ENCODE measurements at places on chromosomes 13 and 19.

- DNase-seq = no peak
Measured at GRCh38 chr19:21335721-21336120, 6.5 kb upstream of the ZNF708 start.

GRCh38 chr13:35789335-35790165 lies 313.1 kb upstream of the MAB21L1 start:
- peak; percentile 65 for DNase-seq

DNA sequence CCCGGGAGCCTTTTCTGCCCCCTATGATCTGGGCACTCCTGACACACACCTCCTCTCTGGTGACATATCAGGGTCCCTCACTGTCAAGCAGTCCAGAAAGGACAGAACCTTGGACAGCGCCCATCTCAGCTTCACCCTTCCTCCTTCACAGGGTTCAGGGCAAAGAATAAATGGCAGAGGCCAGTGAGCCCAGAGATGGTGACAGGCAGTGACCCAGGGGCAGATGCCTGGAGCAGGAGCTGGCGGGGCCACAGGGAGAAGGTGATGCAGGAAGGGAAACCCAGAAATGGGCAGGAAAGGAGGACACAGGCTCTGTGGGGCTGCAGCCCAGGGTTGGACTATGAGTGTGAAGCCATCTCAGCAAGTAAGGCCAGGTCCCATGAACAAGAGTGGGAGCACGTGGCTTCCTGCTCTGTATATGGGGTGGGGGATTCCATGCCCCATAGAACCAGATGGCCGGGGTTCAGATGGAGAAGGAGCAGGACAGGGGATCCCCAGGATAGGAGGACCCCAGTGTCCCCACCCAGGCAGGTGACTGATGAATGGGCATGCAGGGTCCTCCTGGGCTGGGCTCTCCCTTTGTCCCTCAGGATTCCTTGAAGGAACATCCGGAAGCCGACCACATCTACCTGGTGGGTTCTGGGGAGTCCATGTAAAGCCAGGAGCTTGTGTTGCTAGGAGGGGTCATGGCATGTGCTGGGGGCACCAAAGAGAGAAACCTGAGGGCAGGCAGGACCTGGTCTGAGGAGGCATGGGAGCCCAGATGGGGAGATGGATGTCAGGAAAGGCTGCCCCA lies 8.5 kb upstream of the CEACAM7 start:
- no peak for DNase-seq

DNA sequence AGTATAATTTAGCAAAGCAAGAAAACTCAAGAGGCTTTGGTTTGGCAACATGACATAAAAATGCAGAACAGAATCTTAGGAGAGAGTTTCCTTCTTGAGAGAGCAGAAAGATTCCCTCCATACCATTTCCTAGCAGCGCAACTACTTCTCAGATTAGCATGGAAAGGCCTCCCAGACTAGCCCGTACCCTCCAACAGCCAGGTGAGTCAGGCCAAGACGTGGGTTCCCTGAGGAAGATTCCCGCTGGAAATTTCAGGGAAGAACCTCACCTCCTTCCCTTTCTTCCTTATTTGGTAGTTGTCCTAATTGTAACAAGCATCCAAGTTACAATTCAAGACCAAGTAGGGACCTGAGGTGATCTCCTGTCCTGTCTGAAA lies 12.3 kb downstream of the COL4A2 start:
- DNase-seq = no peak

- no peak for DNase-seq
Measured at GRCh38 chr13:86567119-86567518, 767.9 kb upstream of the SLITRK6 start.

GRCh38 chr13:95300625-95301182 lies 547 bp downstream of the ABCC4 start:
- DNase-seq = peak; percentile 60

- DNase-seq = no peak
Measured at GRCh38 chr13:96948127-96948526, 46.1 kb downstream of the OXGR1 start.

GRCh38 chr13:110018009-110018408 lies 231.6 kb upstream of the IRS2 start:
- DNase-seq = no peak

DNA sequence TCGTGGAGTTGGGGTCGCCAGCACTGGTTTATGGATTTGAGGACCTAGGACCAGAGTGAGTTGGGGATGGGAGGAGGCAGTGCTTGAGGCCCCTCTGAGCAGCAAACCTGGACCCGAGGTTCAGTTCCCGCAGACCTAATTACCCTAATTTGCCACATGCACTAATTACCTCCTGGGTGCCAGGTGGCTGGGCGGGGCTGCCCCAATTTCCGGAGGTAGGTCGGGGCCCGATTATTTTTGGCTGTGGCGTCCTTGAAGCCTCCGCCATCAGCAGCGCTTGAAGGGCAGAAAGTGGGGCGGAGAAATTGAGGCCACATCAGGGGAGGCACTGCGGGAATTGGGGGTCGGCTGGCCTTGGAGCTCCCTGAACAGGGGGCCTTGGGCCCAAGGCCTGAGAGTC lies 5.9 kb upstream of the HOMER3 start:
- no peak for DNase-seq

DNA sequence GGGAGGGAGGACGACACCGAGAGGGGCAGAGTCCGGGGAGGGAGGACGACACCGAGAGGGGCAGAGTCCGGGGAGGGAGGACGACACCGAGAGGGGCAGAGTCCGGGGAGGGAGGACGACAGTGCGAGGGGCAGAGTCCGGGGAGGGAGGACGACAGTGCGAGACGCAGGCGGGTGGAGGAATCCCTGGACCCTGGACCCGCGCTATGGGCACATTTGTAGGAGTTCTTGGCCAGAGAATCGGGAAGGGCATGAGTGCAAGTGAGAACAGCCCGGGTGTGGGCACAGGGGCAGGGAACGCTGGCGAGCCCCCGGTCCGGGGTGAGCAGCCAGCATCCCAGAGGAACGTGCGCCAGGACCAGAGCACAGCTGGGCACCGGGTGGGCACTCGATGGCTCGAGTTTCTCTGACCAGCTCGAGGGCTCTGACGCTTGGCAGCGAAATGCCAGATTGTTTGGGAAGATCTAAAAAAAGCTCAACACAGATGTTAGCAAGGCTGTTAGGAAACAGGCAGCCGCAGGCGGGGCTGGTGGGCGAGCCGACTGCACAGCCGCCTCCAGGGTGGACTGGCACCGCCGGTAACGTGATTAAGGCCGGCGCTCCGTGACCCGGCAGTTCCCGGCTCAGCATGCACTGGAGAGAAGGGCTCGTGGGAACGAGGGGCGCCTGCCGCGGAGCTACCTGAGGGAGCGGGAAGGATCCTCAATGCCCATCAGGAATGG lies 17.9 kb upstream of the C2CD4C start:
- no peak for DNase-seq

GRCh38 chr13:37173214-37173613 lies 67.8 kb upstream of the CSNK1A1L start:
- DNase-seq = peak; percentile 91

DNA sequence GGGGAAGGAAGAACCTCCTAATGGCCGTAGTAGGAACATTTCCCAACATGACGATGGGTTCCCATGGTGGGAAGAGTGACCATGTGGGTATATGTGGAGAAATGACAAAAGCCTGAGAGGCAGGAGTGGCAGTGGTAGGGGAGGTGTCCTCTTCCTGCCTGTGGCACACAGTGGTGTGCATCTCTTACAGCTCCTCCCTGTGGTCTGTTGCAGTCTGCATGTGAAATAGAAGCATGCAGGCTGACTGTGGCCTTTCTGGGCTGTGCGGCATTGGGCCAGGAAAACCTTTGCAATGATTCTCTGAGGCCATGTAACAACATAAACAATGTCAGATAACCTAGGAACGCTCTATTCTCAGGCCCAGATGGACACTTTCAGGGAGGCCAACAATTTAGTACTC lies 84.0 kb downstream of the LACC1 start:
- DNase-seq = no peak

DNA sequence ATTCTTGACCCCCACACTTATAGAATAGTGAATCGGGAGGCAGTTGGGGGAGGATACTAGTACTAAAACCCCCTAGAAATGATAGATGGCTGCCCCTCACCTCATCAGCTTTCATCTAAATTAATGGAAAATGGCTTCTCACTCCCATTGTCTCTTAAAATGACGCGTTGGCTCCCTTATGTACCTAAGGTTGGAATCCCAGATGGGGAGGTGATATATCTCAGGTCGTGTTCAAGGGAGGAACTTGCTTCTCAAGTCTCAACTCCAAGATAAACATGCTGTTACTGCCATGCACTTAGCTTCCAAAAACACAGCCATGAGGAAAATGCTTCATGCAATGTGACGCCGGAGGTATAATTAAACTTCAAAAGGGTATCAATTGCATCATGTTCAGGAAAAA lies 18.8 kb upstream of the UBE2L5 start:
- DNase-seq = no peak

DNA sequence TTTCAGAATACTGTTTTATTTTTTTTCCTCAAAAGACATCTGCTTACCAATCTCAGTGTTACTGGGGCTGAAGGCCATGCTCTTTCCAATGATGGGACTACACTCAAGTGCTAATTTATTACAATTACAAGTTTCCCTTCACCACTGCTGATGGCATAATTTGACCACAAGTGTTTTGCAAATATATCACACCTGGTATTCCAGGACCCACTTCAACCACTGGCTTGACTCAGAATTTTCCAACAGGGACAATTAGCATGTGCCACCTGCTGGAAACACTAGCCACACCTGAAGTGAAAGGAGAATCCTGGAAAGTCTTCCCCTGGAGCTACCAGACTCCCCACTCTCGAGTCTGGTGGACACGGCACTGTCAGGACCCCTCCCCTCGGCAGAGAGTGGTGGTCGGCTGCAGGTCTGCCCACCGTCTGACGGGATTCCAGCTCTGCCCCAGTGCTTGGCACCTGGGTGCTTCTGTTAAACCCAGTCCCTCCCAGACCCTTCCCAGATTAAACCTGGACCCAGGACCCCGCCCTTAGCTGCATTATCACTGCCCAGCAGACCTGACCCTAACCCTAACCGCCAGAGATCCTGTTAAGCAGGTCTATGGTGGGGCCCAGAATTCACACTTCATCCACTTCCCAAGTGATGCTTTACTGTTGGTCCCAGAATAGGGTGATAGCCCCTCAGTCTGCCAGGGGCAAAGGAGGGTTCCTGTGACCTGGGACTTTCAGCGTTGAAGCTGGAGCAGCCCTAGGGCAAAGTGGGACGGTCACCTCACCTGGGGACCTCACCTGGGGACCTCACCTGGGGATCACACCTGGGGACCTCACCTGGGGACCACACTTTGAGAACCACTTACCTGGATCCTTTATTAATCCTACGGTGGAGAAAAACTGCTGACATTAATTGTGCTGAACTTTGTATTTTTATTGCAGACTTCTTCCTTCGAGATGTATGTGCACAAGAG lies 17.6 kb upstream of the RASA3 start:
- DNase-seq = no peak

DNA sequence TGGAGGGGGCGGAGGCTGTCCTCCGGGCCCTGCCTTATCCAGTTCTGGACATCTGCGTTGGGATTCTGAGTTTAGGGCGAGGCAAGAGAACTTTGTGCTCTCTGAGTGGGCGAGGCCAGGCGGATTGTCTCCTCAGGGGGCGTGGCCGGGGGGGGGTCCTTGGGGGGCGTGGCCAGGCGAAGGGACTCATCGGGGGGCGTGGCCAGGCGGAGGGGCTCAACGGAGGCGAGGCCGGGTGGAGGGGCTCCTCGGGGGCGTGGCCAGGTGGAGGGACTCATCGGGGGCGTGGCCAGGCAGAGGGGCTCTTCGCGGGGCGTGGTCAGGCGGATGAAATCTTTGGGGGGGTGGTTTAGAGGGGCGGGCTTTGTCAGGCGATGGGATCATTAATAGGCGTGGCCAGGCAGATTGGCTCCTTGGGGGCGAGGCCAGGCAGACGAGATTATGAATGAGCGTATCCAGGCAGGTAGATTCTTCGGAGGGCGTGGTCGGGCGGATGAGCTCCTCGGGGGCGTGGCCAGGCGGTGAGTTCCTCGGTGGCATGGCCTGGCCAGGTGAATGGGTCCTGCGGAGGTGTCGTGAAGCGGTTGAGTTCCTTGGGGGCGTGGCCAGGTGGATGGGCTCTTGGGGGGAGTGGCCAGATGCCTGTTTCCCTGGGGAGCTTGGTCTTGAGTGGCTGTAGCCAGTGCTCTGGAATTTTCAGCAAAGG lies 10.3 kb upstream of the CACNG7 start:
- no peak for DNase-seq

DNA sequence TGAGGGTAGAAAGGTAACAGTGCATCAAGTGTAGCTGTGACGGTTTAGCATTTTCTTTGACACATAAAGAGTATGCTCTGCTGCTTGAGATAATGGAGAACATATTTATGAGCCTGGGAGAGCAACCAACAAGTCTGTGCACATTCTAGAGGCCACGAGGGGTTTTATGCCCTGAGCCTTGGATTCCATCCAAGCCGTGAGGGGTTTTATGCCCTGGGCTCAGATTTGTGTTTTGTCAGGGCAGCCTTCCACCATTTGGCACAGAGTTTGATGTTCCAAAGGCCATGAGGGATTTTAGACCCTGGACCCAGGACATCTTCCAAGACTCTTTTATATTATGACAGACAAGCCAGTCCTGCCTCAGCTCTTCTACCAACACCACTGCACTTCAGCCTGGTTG lies 106.4 kb downstream of the ZNF486 start:
- no peak for DNase-seq

- DNase-seq = no peak
Measured at GRCh38 chr19:55287361-55288079, 3.7 kb downstream of the BRSK1 start.

GRCh38 chr13:40975441-40975840 lies 43.7 kb downstream of the ELF1 start:
- DNase-seq = no peak

DNA sequence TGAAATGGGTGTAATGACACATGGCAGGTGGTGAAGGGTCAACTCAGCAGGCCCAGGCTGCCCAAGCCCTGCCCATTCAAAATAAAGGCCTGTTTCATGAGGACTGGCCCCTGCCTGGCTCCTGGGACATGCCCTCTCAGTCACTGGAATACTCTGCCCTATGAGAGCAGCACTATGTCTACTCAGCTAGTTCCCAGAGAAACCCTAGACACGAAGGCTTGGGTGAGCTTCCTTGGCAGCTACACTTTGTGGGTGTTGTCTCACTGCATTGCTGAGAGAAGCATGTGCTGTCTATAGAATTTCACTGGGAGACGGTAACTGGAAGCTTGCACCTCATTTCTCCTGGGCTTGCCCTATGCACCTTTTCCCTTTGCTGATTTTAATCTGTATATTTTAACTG lies 752.8 kb downstream of the LIG4 start:
- no peak for DNase-seq

DNA sequence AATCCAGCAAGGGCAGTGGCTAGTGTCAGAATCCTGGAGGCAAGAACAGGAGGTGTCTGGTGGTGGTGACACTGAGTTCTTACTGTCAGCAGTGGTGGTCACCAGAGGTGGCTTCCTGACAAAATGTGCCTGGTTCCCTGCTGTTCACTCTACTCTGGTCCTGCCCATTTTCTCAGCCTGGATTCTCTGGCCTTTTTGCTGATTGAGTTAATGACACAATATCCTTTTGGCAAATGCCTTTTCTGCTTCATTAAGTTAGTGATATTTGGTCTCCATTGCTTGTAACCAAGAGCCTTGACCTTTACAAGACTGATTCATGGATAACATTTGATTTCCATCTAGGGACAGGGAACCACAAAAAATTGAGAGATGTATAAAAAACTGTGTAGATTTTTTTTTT lies 51.1 kb downstream of the RFC3 start:
- DNase-seq = no peak
